ENCODE measurements at places on chromosomes 12 and 14. TPM values are rescaled to one million over a fixed set of nuclear protein-coding genes. Genes with fewer than 3 reads are reported as not detected.

DNA sequence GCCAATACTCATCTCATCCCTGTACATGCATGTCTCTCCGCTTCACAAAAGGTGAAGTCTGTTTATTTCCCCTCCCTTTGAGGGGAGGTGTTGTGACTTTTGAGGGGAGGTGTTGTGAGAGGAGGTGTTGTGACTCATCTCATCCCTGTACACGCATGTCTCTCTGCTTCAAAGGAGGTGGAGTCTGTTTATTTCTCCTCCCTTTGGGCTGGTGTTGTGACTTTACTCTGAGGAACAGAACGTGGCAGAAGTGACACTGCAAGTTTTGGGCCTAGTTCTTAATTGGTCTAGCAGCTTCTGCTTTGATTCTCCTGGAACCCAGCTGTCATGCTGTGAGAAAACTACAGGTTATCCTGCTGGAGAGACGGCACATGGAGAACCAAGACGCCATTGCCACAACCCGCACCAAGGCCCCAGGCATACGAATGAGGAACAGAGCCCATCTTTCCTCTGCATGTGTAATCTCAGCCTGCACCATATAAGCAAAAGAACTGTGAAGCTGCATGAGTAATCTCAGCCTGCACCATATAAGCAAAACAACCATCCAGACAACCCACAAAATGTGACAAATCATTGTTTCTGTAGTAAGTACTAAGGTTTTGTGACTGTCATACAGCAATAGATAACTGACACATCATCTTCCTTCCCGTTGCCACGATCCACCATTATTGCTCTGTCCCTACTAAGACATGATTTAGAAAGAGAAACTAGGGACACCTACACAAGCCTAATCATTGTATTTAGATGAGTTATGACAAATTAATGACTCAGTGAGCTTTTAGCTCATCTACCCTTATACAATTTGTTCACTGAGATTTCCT is 30.0 kb downstream of the GALNT4 start:
- H3K27me3 ChIP-seq, result no peaks in the 10 kb centered on the region
- H3K36me3 ChIP-seq, result peaks cover 5% of the 10 kb centered on the region
- no peak for DNase-seq
- H3K4me3 ChIP-seq, result no peak overlapping the region

GRCh38 chr12:22702690-22703089 is 77.7 kb downstream of the ETNK1 start:
- no peaks in the 10 kb centered on the region for H3K4me1 ChIP-seq
- no peaks in the 10 kb centered on the region for H3K36me3 ChIP-seq
- H3K27ac ChIP-seq, result no peak overlapping the region
- H3K4me3 ChIP-seq, result no peak overlapping the region

LRRC10 gene
- not detected for total RNA-seq

DNA sequence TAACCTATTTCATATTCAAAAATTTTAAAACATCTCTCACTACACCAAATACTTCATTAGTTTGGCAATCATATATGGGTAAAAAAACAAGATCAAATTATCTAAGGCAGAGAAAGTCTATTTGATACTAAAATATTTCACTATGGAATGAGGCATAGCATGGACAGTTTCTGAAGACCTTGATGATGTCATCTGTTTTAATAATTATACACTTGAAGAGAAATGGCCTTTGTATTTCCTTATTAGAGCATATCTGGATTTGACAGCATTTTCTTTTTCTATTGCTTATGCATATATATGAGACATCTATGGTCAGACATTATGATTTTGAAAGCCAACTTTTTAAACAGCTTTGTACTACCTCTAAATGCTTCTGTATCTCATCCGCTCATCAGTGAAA is 88.6 kb downstream of the DDHD1 start:
- no peak for DNase-seq
- no peak overlapping the region for H3K4me3 ChIP-seq

DNA sequence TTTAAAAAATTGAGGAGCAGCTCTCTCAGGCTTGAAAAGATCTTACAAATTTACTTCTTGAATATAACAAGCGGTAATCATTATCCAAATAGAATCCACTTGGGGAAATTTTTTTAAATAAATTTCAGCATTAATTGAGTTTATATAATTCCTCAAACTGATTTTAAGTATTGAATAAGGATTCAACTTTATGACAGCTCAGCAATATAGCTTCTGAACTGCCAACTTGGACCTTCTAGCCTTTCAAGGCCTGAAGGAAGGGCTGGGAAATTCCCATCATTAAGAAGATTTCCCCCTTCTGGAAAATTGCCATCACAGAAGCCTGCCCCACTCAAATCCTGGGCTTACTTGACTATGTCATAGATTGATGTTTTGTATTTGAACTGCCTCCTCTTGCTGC is 57.5 kb upstream of the GARIN2 start:
- no peaks in the 10 kb centered on the region for H3K27me3 ChIP-seq
- H3K4me1 ChIP-seq, result no peaks in the 10 kb centered on the region
- H3K4me3 ChIP-seq, result no peak overlapping the region
- no peak overlapping the region for H3K27ac ChIP-seq

GRCh38 chr14:76958020-76958979 is 70.2 kb downstream of the IRF2BPL start:
- no peak for DNase-seq
- no peaks in the 10 kb centered on the region for H3K36me3 ChIP-seq
- peak overlapping the region; percentile 94 for H3K27ac ChIP-seq
- H3K27me3 ChIP-seq, result no peaks in the 10 kb centered on the region

GRCh38 chr12:90393089-90393488 is 561.9 kb downstream of the CCER1 start:
- no peaks in the 10 kb centered on the region for H3K27me3 ChIP-seq
- H3K4me3 ChIP-seq, result no peak overlapping the region
- H3K4me1 ChIP-seq, result no peaks in the 10 kb centered on the region
- H3K36me3 ChIP-seq, result no peaks in the 10 kb centered on the region
- no peak for DNase-seq

- DNase-seq, result no peak
- peak overlapping the region; percentile 92 for H3K4me3 ChIP-seq
- H3K4me1 ChIP-seq, result peaks cover 49% of the 10 kb centered on the region
Observed at GRCh38 chr12:14769466-14769968, 33.8 kb downstream of the WBP11 start.

KRT73 gene
- 6.0 TPM for total RNA-seq

DNA sequence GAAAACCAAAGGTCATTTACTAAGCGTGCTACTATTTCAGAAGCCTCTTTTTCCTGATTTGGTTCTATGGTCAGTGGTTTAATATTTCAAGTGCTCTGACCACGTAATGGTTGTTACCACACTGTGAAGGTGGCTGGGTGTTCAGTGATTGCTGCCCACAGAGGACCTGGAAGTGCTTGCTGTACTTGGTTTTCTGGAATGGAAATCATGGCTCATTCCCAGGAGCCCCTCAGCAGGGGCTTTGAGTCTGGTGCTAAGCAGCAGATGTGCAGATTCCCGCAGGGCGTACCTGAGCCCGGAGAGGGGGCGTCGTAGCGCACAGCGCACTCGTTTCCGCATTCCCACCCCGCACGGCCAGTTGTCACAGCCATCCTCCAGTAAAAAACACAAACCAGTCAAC is 50.5 kb downstream of the TRAF3 start:
- no peak for DNase-seq
- H3K27ac ChIP-seq, result no peak overlapping the region
- no peak overlapping the region for H3K4me3 ChIP-seq
- no peaks in the 10 kb centered on the region for H3K27me3 ChIP-seq

Data from CD4-positive, alpha-beta memory T cell (primary cell).